Stimulated activated CD4-positive, alpha-beta T cell treated with anti-CD3 and anti-CD28 coated beads, Interleukin-15, amount 100 ng/mL, for 24 hours (primary cell): ENCODE measurements at places on chromosomes 5 and 9.

- DNase-seq, result peak; percentile 63
Measured at GRCh38 chr5:139636207-139636792, 11.8 kb upstream of the CXXC5 start.

DNA sequence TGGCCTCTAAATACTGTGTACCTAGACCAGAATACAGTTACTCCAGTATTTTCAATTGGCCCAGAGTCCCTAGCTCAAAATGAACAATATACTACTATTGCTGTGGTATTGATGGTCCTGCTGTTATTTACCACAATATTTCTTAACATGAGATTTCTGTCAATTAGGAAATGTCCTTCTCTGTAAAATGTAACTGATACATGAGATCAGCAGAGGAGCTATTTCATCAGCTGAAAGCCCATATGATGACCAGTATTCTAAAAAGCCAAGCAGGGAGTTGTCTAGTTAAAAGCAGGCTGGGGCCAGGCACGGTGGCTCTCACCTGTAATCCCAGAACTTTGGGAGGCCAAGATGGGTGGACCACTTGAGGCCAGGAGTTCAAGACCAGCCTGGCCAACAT lies 187.7 kb upstream of the PTGER4 start:
- no peak for DNase-seq

DNA sequence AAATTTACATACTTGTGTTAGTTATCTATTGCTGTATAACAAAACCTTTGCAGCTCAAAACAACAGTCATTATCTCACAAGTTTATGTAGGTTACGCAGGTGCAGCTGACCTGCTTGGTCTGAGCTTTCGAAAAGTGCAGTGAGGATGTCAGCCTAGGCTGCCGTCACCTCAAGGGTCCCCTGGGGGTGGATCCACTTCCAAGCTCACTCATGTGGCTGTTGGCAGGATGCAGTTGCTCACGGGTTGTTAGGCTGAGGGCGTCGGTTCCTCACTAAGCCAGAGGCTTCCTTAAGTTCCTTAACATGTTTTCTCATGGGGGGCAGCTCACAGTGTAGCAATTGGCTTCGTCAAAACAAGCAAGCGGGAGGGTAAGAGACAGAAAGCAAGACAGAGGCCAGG lies 139.8 kb downstream of the DOCK8 start:
- DNase-seq, result no peak

DNA sequence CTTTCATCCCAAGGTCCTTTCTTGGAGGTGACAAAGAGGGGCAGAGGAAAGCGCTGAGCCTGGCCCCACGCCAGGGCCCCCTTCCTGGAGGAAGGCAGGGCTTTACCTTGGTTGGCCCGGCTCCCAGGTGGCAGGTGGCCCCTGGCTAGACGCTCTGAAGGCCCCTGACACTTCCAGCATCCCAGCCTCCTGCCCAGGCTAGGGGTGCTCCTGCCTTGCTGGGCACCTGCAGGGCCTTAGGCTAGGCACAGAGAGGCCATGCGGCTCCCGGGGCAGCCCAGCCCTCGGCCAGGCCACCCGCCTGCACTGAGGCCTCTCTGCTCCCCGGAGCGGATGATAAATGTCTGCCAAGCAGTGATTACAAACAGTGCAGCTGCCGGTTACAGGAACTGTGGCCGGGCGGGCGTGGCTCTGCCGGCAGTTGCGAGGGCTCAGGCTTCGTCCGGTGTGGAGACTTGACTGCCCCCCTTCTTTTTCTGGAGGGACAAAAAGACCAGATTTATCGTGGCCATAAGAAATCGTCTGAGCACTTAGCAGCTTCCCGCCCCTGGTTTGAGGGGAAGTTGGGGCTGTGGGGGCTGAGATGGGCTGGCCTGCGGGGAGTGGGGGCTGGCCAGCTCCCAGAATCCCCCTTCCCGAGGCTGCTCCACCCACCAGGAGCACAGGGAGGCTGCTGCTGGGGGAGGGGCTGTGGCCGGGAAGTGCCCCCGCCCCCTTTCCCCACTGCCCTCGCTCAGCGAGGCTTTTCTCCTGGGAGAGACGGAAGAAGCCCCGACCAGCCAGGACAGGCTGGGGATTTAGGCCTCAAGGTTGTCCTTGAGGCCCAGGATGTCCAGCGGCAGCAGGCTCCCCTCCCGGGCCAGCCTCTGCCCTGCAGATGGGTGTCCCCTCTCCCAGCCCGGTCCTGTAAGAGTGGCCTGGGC lies 31.6 kb upstream of the UBAC1 start:
- DNase-seq, result peak; percentile 48

GRCh38 chr9:90999425-91000397 lies 198.1 kb downstream of the SYK start:
- DNase-seq, result no peak

DNA sequence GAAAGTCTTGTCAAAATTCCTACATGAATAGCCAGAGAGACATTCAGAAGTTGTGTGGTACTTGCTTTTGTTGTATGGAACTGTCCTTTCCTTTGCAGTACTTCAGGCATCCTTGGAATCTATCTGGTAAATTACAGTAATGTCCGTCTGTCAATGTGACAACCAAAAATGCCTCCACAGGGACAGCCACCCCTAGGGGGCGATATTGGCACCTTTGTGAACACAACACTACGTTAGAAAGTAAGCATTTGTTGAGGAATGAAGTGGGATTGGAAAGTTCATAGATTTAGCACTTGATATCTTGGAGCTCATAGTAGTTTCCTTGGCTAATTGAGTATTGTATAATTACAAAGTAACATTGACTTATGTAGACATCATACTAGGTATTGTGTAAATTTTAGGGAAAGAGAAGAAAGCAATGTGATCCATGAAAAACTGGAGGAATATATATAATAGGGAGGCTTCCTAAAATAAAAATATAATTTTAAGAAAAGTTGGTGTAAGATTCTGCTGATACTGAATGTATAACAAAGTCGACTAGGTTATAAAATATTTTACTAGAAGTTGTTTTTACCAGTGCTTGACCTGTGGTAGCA lies 32.7 kb downstream of the TMEFF1 start:
- peak; percentile 85 for DNase-seq

- no peak for DNase-seq
Measured at GRCh38 chr5:157212307-157212706, 31.7 kb downstream of the ITK start.

GRCh38 chr5:160361624-160362228 lies 8.7 kb downstream of the C1QTNF2 start:
- no peak for DNase-seq

DNA sequence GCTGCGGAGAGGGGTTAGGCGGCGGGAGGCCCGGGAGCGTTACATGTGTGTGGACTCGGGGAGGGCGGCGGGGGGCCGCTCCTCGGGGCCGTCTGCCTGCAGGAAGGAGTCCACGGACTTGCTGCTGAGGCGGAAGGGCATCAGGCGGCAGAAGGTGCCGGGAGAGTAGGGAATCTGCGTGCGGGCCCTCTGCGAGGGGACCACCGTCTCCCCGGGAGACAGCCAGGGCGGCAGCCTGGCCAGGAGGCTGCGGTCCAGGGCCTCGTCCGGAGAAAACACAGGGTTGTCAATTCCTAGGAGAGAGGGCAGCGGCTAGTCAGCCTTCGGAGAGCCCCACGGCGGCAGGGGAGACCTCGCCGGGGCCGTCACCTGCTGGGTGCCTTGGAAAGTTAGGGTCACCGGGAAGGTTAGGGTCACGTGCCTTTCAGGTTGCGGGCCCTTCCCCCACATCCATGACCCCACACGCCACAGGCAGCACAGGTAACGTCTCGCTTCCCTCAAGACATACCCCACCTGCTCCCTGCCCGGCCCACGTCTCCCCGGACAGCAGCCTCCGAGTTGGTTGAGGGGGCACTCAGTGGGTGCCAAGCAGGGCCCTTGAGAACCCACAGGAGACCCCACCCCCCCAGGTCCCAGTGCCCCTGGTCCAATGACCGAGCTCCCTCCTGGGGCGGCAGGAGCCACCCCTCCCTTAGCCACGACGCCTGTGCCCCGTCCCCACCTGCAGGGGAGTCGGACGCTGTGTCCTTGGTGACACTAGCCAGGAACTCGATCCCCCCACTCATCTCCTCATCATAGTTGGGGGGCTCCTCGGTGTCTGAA lies 32.1 kb downstream of the EXOC3 start:
- DNase-seq, result peak; percentile 47

DNA sequence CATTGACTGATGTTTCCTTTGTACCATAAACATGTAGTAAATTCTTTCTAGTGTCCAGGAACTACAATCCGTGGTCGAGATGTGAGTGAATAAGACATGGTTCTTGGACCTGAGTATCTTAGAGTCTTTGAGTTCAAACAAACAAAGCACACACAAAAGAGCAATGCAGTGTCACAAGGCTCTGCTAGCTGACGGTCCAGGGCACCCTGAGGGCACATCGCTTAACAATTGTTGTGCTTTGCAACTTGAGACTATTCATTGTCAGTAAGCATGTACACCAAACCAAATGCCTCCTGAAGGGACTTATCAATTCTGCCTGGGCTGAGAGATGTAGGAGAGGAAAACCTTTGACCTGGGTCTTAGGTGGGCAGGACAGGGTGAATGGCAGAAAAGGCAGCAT lies 84.8 kb downstream of the CAMK4 start:
- no peak for DNase-seq

GRCh38 chr9:69392826-69393225 lies 67.8 kb downstream of the ENTREP1 start:
- no peak for DNase-seq

GRCh38 chr5:151497391-151498002 lies 50.1 kb downstream of the SLC36A1 start:
- no peak for DNase-seq

- no peak for DNase-seq
Measured at GRCh38 chr5:137431051-137431450, 68.1 kb downstream of the SPOCK1 start.

DNA sequence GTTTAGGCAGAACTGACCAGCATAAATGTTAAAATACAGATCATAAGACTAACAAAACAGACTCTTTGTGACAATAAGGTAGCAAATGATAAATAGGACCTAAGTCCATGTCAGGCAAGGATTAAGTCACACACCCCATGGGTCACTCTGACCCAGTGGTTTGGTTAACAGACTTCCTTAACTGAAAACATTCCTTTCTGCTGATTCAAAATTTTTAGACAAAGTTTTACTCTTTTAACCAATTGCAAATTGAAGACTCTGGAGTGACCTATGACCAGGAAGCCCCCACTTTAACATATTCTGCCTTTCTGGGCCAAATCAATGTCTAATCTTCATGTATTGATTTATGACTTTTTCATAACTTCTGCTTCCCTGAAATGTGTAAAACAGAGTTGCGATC lies 4.9 kb upstream of the NXNL2 start:
- DNase-seq, result no peak

DNA sequence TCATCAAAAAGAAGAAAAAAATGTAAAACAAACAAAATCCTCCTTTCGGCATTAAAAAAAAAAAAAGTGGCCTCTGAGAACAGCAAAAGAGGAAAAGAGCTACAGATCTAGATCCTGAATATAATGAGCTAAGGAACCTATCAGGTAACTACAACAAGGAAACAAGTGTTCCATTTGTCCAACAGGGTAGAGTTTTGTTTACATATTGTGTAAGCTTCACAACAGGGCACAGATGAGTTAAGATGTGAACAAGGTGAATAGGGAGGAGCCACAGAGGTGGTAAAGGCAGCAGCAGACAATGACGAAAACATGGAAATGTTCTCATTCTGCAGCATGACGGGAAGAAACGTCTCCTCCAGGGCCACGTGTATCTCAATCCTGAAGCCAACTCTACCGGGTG lies 14.4 kb downstream of the ELP1 start:
- DNase-seq, result no peak

DNA sequence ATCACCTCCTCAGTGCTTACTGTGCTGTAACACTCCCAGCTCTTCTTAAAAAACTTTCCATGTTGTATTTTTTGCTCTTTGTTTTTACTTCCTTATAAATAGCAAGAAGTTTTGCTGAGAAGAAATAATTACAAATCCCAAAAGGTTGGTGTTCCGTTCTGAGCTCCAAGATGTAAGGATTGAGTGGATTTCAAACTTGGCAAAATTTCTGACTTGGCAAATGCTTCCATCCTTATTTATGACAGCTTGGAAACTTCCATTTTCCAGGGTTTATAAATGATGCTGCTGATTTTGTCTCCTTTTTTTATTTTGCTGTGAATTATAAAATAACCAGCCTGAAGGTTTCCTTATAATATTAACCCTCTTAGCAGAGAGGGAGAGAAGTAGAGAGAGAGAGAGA lies 151.9 kb downstream of the NTRK2 start:
- no peak for DNase-seq

DNA sequence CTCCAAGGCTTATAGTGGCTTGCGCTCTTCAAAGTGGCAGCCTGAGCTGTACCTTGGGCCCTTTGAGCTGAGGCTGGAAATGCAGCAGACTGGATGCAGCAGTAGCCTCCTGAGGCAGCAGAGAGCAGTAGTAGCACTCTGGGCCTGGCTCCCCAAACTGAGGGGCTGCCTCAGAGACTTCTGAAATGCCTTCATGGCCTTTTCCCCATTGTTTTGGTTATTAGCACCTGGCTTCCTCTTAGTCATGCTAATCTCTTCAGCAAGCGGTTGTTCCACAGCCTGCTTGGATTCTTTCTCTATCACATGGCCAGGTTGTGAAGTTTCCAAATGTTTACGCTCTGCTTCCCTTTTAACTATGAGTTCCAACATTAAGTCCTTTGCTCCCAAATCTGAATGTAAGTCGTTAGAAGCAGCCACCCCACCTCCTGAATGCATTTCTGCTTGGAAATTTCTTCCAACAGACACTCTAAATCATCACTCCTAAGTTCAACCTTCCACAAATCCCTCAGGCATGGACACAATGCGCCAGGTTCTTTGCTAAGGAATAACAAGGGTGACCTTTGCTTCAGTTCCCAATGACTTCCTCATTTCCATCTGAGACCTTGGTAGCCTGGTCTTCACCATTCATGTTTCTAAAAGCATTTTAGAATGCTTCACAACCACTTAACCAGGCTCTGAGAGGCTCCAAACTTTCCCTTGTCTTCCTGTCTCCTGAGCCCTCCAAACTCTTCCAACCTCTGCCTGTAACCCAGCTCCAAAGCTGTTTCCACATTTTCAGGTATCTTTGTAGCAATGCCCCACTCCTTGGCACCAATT lies 145.8 kb downstream of the ZDHHC21 start:
- no peak for DNase-seq

GRCh38 chr5:95081982-95082381 lies 202.9 kb downstream of the MCTP1 start:
- DNase-seq, result no peak

GRCh38 chr5:16854351-16854750 lies 81.7 kb downstream of the MYO10 start:
- DNase-seq, result no peak

DNA sequence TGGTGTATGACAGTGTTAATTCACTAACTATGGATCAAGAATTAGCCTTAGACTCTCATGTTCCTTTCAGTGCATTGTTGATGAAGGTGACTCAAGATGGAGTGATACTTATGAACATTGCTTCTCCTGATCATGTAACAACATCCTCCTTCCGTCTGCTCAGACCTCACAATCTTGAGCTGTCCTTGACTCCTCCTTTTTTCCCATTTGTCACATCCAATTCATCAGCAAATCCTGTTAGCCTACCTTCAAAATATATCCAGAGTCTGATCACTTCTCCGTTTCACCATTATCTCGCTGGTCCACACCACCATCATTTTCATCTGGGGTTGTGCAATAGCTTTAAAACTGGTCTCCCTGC lies 9.2 kb upstream of the SEMA6A start:
- DNase-seq, result no peak
